Activated CD4-positive, alpha-beta memory T cell treated with anti-CD3 and anti-CD28 coated beads for 36 hours (primary cell): ENCODE measurements at places on chromosomes 3 and 15. TPM values are rescaled to one million over a fixed set of nuclear protein-coding genes. Genes with fewer than 3 reads are reported as not detected.

DNA sequence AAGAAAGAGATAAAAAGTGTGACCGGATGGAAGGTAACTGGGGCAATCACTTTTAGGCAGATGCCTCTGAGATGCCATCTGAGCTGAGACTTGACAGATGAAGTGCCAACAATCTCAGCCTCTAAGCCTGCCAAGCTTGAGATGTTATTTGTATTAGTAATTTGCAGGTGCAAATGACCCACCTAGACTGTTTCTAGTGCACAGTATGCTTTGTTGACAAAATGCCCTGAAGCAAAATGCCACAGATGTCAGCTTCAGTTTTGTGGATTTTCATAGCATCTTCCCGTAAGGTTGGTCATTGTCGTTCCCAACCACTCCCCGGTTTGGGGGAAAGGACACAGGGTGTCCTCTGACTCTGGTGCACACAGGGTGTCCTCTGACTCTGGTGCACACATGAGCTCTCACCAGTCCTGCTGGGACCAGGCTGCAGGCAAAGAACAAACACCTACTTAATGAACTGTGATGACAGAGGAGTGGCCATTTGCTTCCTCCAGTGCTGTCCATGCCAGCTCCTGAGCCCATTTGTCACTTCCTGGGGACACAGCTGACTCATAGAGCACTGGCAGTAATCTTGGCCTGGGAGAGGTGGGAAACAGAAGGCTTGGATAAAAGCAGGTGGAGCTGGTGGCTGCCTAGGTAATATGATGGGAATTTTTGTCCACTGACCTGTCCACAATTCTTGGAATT is 16.7 kb upstream of the PPP1R2 start:
- DNase-seq, result no peak

DNA sequence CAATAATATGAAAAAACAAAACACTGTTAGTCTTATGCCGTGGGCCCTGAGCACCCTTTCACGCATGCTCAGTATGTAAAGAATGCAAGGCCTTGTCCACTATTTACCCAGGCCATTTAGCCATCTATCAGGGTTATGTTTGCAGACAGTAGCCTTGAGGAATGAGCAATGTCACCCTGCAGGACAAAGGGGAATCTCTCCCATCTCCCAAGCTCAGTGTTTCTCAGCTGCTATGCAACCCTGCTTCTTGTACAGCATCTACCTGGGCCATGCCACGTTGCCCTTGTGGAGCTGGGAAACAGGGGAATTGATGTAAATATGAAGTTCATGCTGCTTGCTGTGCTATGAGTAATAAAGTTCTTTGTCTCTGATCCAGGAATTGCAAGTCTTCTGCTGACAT is 51.5 kb upstream of the SLCO2A1 start:
- no peak for DNase-seq

DNA sequence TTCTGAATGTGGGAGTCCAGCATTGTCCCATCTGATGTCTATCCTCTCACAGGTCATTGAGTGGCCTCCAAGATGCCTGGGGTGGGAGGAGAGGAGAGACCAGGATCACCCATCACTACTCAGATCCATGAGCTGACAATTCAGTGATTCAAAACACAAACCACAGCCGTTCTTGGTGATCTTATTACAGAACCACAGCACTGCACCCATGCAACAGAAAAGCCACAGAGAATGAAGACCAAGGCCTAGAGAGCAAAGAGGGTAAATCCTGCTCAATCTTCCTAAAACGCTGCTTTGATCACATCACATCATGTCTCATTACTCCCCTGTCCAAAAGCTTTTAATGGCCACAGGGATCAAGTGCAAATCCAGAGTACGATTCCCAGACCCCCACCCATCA is 23.5 kb downstream of the ANP32A start:
- DNase-seq, result peak; percentile 59

ADGRG7 gene
- not detected for total RNA-seq

DNA sequence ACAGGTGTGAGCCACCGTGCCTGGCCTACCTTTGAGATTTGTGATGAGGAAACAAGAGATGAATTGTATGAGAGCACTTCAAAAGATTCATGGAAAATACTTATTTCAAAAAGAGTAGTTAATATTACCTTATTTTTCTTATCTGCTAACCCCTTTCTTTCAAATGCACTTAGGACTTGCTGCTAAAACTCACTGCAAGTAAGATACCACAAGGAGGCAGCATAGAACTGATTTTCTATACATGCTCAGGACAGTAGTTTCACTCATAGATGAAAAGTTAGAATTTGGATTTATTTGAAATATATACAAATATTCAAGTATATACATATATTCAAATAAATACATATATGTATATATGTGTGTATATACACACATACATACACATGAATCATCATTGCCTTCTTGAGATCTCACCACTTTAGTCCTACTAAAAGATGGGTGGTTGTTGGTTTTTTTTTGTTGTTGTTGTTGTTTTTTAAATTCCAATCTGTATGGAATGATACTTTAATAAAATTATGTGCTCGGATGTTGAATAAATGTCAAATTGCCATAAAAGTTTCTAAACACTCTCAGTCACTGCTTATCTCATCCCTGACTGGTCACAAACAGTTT is 2.4 kb downstream of the CCNDBP1 start:
- DNase-seq, result no peak

DNA sequence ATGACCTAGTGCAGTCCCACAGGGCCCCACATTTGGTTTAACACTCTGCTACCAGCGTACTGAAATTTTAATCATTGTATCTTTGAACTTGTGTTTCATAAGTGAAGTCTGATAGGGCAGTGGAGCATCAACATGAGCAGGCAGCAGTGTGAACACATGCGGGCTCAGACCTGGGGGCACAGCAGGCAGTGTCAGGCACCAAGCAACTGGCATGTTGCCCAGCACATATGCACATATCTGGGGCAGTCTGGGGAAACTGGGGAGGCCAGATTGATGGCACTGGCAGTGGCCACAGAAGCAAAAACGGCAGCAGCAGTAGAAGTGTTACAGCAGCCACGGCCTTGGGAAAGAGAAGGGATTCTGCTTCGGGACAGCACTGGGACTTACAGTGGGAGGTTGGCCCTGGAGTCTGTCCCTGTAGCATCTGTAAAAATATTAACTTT is 353.9 kb upstream of the KCNMB2 start:
- no peak for DNase-seq

RPP25 gene
- 3.8 TPM for total RNA-seq

GRCh38 chr3:113285226-113285625 is 73.9 kb downstream of the BOC start:
- no peak for DNase-seq

DNA sequence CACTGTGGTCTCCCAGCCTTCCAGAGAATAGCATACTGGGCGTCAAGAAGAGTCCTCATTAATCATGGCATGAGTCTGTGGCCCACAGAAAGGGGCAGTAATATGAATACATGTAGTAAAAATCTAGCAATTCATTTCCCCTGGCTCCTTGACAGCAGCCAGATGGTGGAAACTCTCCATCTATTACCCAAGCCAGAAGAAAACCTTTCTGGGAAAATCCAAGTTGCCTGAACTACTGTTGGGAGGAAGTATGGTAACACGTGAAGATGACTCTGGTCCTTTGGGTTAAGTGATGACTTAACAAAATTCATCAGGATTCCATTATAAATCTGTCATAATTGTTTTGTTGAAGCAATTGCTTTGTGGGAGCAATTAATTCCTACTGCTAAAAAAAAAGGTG is 530.5 kb downstream of the FHIT start:
- DNase-seq, result no peak

GRCh38 chr15:63677778-63678177 is 80.6 kb downstream of the FBXL22 start:
- no peak for DNase-seq

SCG5 gene
- 2.2 TPM for total RNA-seq

- DNase-seq, result no peak
Measured at GRCh38 chr3:158520433-158520832, 50.6 kb upstream of the MLF1 start.

DNA sequence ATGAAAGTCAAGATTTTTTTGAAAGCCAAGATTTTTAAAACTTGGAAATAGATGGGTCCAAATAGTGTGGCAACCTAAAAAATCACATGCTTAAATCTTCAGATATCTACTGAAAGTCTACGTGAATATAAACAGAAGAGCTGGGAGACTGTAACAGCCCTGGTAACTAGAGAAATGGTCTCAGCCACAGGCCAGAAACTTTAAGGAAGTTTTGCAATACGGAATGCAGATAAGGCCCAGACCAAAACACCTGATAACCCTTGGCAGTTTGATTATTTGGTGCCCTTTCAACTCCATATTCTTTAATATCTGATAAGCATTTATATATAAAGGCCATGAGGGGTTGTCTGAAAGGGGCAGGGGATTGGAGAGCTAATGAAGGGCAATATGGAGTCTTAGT is 537.3 kb upstream of the TGFBR2 start:
- no peak for DNase-seq

DNA sequence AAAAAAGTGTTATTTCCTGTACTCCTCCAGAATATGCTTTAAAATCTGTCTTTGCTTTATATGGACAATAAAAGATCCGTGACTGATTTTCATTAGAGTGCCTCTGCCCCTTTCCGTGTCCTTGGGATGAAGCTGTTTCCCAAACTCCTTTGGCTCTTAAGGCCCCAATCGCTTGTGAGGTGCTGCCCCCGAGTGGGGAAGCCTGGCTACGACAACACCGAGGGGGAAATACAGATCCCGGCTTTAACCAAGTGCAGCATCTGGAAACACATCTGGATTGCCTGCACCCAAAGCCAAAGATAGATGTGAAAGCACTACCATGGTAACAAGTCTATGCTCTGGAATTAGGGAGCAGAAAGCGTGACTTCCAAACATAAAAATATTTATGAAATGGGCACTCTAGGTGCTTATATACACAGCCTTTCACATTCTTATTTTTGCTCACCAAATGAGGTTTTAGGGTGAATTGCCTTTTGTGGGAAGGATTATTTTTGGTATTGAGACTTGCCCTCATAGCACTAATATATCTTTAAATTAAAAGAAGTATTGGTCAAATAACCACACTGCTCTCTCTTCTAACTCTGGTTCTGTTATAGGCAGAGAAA is 40.6 kb upstream of the ADCY5 start:
- peak; percentile 63 for DNase-seq
